Renal cortex interstitium (tissue), 15 donors: ENCODE measurements at places on chromosomes 12 and 14. TPM values are rescaled to one million over a fixed set of nuclear protein-coding genes. Genes with fewer than 3 reads are reported as not detected.

Gene NOVA1
- 24.4 TPM for polyA plus RNA-seq

Gene PRR4
- 5.6 TPM for polyA plus RNA-seq

Gene MRPS35
- 88.0 TPM for polyA plus RNA-seq

GRCh38 chr14:89458713-89459420, 41.8 kb upstream of the FOXN3 start:
- no peak for DNase-seq

DNA sequence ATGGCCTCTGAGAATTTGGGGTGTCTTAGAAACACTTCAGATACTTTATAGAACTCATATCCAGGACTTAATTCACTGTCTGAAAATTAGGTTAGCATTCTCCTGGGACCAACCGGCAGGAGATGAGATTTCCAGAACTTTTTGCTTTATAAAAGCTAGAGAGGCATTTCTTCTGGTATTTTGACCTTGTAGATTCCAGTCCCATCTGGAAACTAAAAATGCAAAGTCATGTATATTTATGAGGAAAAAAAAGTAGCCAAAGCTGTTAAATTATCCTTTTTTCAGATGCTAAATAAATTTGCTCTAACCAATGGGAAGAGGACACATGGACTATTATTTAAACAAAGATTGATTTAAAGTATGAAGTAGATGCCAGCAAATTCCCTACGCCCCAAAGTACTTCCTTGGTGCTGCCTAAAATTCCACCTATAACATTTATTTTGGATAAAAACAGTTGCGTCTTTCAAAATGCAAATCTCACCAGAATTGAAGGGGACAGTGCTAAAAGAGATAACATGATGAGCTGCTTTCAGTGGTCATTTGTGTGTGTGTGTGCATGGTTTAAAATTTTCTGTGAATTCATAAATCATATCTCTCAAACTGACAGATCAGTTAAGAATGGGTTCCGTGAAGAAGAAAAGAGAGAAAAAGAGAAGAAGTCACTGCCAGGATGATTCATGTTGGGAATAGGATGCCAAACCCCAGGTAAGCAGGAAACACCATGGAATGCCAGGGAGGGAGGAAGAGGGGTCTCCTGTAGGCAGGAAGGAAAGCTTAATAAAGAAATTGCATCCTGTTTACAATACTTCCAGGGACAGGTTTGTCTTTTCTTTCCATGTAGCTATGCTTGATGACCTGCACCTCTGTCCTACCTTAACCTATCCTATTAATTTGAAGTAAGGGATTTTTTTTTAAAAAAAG, 97.7 kb upstream of the RGS6 start:
- DNase-seq = no peak

GRCh38 chr14:78227248-78228077, 57.3 kb downstream of the NRXN3 start:
- no peak for DNase-seq

GRCh38 chr14:75522983-75523318, 682 bp downstream of the BATF start:
- DNase-seq = no peak

DNA sequence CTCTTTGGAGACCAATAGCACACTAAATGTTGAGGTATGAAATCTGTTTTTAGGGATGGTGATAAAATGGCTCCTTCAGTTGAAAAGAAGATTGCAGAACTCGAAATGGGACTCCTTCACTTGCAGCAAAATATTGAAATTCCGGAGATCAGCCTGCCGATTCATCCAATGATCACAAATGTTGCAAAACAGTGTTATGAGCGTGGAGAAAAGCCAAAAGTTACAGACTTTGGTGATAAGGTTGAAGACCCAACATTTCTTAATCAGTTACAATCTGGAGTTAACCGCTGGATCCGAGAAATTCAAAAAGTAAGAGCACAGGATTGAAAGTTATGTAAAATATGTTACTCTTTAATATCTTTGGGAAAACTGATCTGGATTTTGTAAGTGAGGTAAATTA, 15.3 kb downstream of the DYNC1H1 start:
- DNase-seq = no peak
